ENCODE measurements at places on chromosomes 6 and 20.
A peak's percentile ranks its signal among the peaks of the same experiment; 100 is the strongest.

- no peak for DNase-seq
Measured at GRCh38 chr6:147837540-147837939, 329.1 kb downstream of the SAMD5 start.

- no peak for DNase-seq
Measured at GRCh38 chr6:5486214-5486613, 224.9 kb downstream of the FARS2 start.

DNA sequence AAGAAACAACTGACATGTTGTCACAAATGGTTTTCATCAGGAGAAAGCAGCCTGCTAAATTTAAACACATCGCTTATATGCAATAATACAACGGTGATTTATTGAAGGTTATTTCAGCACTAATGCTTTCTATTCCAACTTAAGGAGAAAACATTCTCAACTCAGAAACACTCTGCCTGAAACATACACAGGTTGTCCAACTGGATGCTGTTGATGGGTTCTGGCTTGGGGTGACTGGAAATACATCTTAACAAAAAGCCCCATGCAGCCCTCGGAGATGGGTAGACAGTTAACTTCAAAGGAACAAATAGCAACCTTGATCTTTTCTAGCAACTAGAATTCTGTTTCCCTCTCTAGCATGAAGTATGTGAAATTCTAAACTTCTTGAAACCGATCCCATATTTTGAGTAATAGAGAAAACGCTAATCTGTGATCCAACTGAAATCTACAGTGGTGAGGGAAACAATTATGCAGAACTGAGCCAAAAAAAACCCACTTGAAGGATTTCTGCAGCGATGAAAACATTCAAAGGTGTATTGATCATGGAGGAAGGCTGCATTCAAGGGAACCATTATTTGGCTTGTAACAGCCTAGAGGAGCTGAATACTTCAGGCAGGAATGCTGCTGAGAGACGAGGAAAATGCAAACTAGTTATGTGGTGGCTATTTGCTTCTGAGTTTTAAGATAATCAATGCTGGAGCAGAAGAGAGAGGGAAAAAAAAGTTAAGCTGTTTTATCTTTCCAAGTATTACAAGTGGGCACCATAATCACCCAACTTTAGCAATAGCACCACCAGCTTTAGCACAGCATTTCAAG lies 6.9 kb downstream of the ZMYND8 start:
- no peak for DNase-seq

- DNase-seq, result no peak
Measured at GRCh38 chr6:74715355-74716085, 490.3 kb downstream of the COL12A1 start.

DNA sequence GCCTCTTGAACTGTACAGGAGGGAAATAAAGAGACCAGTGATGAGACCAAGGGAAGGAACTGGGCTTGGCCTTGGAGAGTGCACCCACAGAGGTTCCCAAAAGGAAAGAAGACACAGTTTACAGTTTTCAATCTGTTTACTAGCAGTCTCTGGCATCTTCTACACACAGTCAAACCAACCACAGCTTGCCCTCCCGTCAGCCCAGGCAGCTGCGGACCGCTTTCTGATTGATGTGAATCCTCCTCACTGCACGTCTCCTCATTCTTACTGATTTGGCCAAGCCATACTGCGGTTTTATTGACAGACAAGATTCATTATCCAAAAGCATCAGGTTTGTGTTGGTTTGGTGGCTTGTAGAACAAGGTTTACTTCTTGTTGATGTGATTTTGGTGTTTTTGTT lies 104.5 kb upstream of the ASF1A start:
- DNase-seq, result no peak

DNA sequence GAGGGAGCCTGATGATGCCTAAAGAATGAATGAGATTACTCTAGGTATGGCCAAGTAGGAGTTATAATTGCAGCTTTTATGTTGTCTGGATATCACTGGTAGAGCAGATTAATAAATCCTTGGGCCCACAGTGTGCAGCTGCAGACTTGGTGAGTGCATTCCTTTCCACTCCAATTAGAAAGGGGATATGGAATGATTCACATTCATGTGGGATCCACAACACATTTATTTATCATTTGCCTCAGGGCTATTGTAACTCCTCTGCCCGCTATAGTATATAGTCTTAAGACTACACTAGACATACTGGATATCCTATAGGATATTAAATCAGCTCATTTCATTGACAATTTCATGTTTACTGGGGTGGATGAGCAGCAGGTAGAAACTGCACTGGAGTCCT lies 11.6 kb upstream of the HLA-G start:
- DNase-seq, result no peak

DNA sequence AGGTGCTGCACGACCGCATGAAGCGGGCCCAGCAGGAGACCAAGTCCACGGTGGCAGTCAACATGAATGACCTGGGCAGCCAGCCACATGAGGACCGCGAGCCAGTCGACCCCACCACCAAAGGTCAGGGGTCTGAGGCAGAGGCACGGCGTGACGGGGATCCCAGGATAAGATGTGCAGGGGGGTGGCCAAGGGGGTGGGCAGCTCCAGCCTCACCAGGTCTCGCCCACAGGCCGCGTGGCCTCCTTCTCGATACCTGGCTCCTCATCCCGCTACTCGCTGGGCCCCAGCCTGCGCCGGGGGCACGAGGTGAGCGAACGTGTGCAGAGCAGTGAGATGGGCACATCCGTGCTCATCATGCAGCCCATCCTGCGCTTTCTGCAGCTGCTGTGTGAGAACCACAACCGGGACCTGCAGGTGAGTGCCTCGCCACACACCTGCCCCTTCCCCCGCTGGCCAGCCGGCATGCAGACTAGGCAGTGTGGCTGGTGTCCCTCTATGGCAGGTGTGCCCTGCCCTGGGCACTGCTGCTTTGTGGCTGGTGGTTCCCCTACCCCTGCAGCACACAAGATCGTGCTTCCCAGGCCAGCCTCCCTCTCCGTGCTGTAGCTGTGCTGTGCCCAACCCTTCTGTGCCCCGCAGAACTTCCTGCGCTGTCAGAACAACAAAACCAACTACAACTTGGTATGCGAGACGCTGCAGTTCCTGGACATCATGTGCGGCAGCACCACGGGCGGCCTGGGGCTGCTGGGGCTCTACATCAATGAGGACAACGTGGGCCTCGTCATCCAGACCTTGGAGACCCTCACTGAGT lies 25.9 kb downstream of the UQCC2 start:
- no peak for DNase-seq

DNA sequence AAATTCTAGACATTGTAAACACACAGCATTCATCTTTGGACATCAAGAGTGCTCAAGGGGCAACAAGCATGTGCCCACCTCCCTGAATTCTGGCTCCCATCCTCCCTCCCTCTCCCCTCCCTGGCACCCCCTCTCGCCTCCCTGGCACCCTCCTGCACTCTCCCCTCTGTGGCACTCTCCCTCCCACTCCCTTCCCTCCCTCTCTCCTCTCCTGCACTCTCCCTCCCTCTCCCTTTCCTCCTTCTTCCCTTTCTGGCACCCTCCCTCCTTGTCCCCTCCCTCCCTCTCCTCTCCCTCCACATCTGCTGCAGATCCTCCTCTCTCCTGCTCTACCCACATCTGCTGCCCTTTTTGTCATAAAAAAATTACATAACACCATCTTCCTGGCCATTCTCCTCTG lies 113.0 kb upstream of the SLC22A23 start:
- DNase-seq, result no peak

GRCh38 chr6:65501045-65501444 lies 206.0 kb downstream of the EYS start:
- no peak for DNase-seq

DNA sequence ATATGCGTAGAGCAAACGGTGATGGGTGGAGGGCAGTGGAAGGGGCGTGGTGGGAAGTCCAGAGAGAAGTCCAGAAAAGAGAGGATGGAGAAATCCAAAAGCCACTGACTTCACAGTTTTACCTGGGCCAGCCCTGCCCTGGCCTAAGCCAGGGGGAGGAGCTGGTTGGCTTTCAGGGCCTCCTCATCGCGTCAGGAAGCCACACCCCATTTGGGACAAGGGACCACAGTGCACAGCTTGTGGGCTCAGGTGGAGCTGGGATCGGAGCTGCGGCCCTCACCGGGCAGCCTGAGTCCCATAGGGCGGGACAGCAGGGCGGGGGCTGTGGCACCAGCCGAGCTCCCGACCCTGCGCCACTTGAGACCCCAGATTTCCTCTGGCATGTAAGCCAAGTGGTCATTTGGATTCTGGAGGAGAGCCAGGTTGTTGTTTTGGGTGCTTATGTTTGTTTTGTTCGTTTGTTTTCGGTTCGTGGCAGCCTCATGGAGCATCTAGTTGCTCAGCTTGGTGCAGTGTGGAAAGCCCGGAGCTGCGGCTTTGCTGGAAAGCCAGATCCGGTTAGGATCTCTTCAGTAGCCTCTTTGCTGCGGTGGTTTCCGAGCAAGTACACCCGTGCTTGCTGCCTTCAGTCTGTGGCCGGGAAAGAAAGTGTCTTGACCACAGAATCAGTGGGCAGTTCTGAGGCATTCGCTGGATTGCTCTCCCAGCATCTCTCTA lies 42.2 kb downstream of the RIOK1 start:
- no peak for DNase-seq

DNA sequence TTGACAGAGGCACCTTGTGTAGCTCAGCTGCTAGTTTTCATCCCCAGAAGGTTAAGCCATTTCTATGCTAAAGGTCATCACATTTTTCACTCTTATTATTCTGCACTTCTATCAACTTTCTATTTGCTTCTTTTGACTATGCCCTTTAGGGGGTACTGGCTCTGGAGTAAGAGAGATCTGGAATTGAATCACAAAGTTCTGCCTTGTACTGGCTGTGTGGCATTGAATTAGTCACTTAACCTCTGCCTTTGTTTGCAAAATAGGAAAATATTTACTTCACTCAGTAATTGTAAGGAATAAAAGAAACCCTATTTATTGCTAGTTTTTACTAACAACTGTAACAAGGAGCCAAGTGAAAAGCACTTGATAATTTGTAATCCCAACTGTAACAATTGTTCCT lies 56.8 kb upstream of the MTRF1L start:
- DNase-seq, result no peak

- no peak for DNase-seq
Measured at GRCh38 chr20:6530779-6531315, 236.6 kb upstream of the BMP2 start.

- no peak for DNase-seq
Measured at GRCh38 chr20:52724541-52724940, 247.6 kb upstream of the TSHZ2 start.

DNA sequence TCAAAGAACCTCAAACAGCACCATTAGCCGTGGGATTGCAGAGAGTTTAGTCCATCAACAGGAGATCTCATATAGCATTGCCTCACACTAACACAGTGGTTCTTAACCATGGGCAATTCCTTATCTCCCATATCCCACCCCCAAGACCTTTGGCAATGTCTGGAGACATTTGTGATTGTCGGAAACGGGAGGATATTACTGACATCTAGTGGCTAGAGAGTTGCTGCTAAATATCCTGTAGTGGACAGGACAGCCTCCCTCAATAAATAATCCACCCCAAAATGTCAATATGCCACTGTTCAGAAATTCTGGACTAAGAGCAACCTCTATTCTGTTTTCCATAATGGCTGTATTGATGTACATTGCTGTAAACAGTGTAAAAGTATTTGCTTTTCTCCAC lies 210.1 kb upstream of the CCN2 start:
- no peak for DNase-seq

DNA sequence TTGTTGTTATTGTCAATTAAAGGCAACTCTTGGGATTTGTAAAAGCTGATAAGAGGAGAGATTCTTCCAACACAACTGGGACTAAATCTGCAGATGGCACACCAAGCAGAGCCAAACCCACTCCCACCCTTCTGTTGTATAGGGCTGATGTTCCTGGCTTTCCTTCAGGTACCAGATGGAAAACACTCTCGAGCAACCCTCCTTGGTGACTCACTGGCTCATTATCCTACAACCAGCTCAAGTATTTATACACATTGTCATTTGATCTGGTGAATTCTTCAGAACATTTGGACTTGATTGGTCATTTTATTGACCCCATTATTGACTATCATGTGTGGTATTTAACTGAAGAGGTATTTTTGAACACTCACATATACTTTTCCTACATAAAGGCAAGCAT lies 190.3 kb upstream of the PCSK2 start:
- no peak for DNase-seq

DNA sequence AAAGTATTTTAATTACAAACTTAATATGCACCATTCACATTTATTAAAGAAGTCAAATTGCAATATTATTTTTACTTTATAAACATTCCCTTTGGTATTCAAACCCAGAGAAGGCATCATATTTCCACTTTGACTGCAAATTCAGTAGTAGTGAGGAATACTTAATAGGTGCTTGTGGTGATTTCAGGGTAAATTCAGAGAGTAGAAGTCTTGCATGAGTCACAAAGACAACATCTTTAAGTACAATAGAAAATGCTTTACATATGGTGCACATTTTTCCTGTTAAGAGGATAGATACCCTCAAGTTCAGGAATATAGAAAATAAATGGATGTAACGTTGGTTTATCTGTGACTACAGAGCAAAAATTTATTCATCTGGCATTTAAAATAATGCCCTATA lies 390.2 kb downstream of the TENT5A start:
- no peak for DNase-seq

- no peak for DNase-seq
Measured at GRCh38 chr6:10518557-10519407, 2.4 kb upstream of the GCNT2 start.

GRCh38 chr6:129865013-129865412 lies 3.9 kb upstream of the TMEM244 start:
- DNase-seq, result no peak

GRCh38 chr6:45586216-45587171 lies 208.8 kb upstream of the SUPT3H start:
- DNase-seq, result peak; percentile 71

DNA sequence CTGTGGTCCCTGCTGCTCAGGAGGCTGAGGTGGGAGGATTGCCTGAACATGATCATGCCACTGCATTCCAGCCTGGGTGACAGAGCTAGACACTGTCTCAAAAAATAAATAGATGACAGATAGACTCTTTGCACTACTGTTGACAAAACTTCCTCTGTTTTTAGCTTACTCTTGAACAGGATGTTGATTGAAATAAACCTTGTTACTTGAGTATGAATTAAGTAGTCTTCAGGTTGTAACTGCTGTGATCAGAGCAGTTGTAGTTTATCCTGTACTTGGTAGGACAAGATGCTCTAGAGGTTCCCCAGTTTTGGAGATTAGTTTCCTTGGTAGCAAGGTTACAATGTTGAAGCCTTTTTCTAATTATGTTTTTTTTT lies 1.5 kb downstream of the GTF3C6 start:
- no peak for DNase-seq
